ENCODE measurements at places on chromosomes 4 and X.

DNA sequence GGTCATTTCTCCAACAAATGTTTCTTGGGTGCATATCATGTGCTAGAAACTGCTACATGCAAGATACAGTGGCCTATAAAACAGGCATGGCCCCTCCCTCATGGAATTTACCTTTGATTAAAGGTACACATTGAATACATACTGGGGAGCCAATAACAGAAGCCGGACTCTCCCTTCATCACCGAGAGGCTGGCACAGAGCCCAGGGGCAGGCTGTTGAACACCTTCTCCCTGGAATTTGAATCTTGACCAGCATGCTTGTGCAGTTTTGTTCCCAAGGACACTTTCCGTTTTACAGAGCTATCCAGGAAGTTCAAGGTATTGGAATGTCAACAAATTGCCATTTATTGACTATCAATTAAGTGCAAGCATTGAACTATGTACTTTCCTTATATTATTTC, 33.2 kb downstream of the PPARGC1A start:
- no peak for DNase-seq

DNA sequence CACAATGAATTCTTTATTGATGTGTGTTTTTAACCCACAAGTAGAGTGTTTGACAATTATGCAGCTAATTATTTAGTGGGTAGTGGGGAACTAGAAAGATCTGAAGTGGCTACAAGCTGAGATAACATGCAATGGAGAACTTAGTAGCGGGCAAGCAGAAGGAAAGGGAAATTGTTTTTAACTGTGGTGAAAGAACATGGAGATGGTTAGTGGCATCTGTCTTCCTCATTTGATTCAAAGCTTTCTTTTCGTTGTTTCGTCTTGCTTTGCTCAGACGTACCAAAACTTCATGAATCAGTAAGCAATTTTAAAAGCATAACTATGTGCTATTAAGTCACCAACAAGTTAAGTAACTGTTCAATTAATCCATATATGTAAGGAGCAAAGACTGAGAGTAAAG, 169.9 kb downstream of the BANK1 start:
- no peak for DNase-seq

DNA sequence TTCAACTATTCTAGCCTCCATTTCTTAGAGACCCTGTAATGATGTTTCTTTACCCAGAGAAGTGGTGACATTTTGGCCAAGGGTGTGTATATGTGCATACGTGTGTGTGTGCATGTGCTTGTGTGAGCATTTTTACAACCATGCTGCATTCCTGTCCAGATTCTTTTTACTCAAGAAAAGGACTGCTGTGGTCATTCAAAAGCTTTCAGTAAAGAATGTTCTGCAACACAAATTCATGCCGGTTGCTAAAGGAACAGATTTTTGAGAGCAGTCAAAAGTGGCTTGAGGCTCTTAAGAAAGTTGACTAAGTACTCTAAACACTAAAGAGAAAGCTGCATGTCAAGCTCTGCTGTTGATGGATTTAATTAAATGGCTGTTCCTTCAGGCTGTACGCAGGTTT, 65.0 kb upstream of the FMR1 start:
- DNase-seq, result no peak

GRCh38 chr4:83932750-83933391, 397.0 kb downstream of the GPAT3 start:
- no peak for DNase-seq

- no peak for DNase-seq
Observed at GRCh38 chr4:19807505-19807904, 444.2 kb upstream of the SLIT2 start.

DNA sequence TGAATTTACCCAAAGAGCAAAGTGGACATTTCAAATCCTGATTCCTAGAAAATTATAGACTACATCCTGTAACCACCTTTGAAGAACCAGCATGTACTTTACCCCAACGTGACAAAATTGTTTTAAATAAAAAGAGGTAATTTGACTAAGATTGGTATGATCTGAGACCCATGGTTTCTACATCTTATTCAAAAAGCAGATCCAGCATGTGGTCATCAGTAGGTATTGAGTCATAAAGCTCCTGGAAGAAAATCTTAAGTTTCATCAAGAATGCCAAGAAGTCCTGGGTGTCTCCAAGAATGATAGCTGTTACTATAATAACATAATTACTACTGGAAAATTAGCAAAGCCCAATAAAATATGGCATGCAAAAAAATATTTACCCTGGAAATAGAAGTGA, 61.8 kb downstream of the NFKB1 start:
- DNase-seq, result peak; percentile 72

GRCh38 chrX:33726281-33727160, 405.6 kb downstream of the FAM47A start:
- DNase-seq, result no peak

GRCh38 chr4:152278505-152279233, 257.2 kb downstream of the FBXW7 start:
- no peak for DNase-seq

- DNase-seq, result no peak
Observed at GRCh38 chr4:10299601-10300000, 157.6 kb downstream of the ZNF518B start.

GRCh38 chrX:997631-998137, 214.8 kb downstream of the CRLF2 start:
- DNase-seq, result no peak

- peak; percentile 33 for DNase-seq
Observed at GRCh38 chrX:40078489-40079227, 19.1 kb downstream of the BCOR start.

- DNase-seq, result peak; percentile 34
Observed at GRCh38 chr4:168319486-168320019, 1.0 kb upstream of the DDX60 start.

GRCh38 chr4:55125087-55125721, at the start of gene KDR:
TSS of gene KDR (minus strand) at chr4:55125595. CDS start at chr4:55125293, 302 bp downstream.
- no peak for DNase-seq

GRCh38 chr4:66197451-66197850, 527.2 kb upstream of the EPHA5 start:
- DNase-seq, result no peak

- DNase-seq, result peak; percentile 61
Observed at GRCh38 chrX:17464194-17464593, 89.2 kb downstream of the NHS start.
